Regular cardiac myocyte (primary cell): ENCODE measurements at places on chromosomes 3 and 15. TPM values are rescaled to one million over a fixed set of nuclear protein-coding genes. Genes with fewer than 3 reads are reported as not detected.

C3orf85 gene
- not detected in 2 replicates for total RNA-seq

HTR3E gene
- not detected in 2 replicates for total RNA-seq

CFAP100 gene
- not detected in 2 replicates for total RNA-seq

TMC3 gene
- total RNA-seq: 0.19 and 3.9 TPM in 2 replicates

SPINT1 gene
- total RNA-seq: 0.28 and 0.58 TPM in 2 replicates

ARRDC4 gene
- total RNA-seq: 11.8 and 16.3 TPM in 2 replicates

IFT57 gene
- total RNA-seq: 44.3 and 64.0 TPM in 2 replicates

KLHL40 gene
- not detected in 2 replicates for total RNA-seq

GOLGA8G gene
- total RNA-seq: not detected in 2 replicates

GOLGA8S gene
- total RNA-seq: 0.19 TPM in 1 of 2 replicates, not detected in the other
